Amniotic epithelial cell (primary cell): ENCODE measurements at places on chromosomes 1 and 21.

GRCh38 chr1:7300893-7301663, 470.0 kb upstream of the VAMP3 start:
- peak; percentile 86 for DNase-seq

DNA sequence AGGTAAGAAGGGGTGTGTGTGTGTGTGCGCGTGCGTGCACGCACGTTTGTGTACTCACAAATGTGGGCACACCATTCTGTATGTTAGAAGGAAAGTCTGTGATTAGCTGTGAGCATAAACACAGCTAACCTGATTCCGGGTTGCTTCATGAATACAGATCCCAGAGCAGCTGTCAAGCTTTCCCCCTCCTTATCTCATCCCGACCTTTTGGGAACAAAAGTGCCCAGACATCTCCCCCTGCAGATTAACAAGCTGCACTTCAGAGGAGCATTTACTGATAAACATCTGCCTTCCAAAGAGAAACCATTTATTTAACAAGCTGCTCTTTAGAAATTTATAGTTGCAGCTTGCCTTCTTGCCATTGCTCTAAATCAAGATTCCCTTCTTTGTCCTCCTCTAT, 97.0 kb downstream of the MT1HL1 start:
- peak; percentile 51 for DNase-seq

DNA sequence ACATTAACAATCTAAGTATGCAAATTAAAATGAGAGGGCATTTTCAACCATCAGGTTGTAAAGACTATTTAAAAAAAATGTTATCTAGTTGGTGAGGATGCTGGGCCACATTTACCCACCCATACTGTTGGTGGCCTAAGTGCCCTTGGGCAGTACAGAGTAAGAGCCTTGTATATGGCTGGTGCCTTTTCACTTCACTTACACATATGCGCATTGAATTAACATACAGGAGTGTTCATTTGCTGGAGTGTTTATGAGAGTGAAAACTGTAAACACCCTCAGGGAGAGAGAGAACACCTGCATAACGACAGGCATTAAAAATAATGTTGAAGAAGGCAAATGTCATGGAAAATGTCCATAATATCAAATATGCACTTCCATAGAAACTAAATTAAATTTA, 427.1 kb downstream of the PCP4 start:
- no peak for DNase-seq

- no peak for DNase-seq
These were observed 76.0 kb downstream of the POFUT2 start for GRCh38 chr21:45211661-45212060.

- no peak for DNase-seq
These were observed 235.2 kb upstream of the IRF2BP2 start for GRCh38 chr1:234845097-234845660.

DNA sequence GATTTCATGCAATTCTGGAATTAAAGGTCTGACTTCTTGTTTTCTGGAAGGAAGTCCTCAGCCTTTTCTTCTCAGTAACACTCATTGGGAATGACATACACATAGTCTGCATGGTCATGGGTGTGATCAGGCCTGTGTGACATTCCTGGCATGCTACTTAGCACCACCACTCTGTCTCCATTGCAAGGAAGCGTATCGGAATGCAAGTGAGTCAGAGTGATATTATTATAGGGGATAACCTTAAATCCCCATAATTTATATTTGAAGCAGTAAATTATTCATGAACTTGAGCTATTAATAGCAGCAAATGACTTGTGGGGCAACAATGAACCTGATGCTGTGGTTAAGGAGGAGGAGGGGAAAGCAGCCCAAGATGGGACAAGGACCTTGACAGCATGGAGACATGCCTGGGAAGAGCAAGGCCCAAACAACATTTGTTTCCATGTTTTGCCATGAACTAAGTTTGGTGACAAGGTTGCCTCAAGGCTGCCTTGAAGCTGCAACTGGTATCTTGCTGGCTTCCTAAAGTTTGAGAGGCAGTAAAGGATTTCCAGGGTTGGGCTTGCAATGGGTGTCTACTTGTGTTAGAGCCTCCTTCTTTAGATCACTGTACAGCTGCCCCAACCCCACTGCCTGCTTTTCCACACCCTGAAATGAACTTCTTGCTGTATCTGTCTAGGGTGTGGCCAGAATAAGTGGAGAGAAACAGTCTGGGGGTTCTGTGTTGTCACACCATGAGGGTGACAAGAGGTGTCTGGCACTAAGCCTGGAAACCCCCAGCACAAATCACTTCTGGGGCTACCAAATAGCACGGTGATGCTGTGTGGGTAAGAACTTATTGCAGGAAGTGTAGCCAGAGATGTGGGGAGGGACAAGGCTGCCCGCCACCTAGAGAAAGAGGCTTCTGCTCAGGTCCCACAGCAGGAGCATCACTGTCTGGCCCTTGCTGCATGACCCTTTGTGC, 4.6 kb downstream of the MAB21L3 start:
- peak; percentile 48 for DNase-seq

- peak; percentile 62 for DNase-seq
These were observed 38.1 kb downstream of the HSD3B2 start for GRCh38 chr1:119453021-119453420.

DNA sequence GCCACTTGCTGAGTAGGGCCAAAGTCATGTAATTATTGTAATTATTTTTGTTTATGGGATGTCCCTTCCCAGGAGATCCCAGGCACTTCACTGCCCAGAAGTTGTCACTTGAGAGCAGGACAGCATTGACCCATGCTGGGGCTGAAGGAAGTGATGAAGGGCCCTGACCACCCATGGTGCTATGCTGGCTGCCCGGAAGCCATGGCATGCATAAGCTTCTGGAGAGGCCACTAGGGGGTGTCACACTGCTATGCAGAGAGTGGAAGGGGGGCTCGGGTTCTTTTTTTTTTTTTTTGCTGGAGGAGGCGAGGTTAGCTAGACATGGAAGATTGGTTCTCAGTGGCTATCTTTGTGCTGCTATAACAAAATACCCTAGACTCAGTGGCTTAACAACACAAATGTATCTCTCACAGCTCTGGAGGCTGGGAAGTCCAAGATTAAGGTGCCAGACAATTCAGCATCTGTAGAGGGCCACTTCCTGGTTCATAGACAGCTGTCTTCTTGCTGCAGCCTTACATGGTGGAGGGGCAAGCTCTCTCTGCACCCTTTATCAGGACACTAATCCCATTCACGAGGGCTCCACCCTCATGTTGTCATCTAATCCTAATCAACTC, 84.9 kb downstream of the CNIH3 start:
- peak; percentile 18 for DNase-seq

DNA sequence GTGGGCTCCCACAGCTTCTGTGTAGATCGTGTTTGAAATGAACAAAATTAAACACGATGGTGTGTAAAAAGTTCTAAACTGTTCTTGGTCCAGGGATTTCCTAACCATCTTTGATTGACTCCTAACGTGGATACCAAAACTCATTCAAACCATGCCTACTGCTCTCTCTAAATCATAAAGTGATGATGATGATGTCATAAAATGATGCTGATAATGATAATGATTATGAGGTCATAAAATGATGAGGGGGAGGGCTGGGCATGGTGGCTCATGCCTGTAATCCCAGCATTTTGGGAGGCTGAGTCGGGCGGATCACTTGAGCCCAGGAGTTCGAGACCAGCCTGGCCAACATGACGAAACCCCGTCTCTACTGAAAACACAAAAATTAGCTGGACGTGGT, 133.3 kb upstream of the COA6 start:
- DNase-seq: no peak

GRCh38 chr1:8134546-8135235, 108.6 kb upstream of the ERRFI1 start:
- DNase-seq: peak; percentile 82

GRCh38 chr21:26736449-26736848, 108.8 kb downstream of the ADAMTS1 start:
- peak; percentile 34 for DNase-seq

GRCh38 chr21:38504066-38504465, 5.8 kb upstream of the ERG start:
- DNase-seq: no peak

DNA sequence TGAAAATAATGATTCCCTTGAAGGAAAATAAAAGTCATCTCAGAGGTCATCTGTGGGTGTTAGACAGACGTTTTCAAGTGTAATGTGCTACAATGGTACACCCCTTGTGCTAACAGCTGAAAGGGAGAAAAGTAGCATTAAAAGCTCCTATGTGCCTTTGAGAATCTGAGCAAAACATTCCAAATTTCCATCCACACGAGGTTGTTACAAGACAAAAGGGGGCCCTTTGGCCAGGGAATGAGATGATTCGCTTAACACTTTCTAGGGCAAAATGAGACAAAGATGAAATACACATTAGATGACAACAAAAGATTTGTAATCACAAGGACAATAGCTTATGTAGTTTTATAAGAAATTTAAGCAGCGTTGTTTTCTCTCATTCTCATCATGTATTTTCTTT, 303.6 kb downstream of the LMX1A start:
- DNase-seq: no peak

- DNase-seq: no peak
These were observed 12.8 kb downstream of the EDN2 start for GRCh38 chr1:41471658-41472057.

GRCh38 chr1:234316486-234316885, 56.8 kb upstream of the COA6 start:
- DNase-seq: no peak

- no peak for DNase-seq
These were observed 102.8 kb downstream of the POFUT2 start for GRCh38 chr21:45184869-45185268.

- DNase-seq: peak; percentile 29
These were observed 3.1 kb downstream of the ACTA1 start for GRCh38 chr1:229430761-229431283.

DNA sequence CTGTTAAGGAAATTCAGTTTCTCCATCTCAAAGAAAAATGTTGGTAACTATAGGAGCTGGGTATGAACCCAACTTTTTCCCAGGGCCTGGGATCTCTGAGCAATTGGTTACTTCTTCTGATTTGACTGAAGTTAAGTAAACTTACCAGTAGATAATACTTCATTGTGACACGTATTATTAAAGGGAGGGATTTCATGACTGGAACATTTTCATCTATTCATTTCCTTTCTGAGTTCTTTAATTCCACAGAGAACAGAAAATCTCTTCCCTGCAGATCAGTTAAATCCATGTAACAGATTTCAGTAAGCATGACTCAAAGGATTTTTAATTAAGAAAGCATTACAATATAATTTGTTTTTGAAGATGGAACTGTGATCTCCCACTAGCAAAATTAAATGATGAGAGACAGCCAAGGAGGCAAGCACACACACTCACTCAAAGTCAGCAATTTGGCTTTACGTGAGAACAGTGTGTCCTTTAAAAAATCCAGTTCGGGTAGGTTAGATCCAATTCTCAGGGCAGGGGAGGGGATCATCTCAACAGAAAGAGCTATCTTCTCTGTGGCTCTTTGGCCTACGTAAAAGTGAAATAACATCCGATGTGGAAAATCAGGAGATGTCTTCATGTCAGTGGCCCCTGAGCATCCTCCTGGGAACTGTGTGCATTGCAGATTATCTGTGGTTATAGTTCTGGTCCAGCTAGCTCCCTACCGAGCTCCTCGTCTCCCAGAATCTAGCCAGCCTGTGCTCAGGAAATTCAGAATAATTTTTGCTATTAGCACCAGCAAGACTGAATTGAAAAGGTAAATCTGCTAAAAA, 10.8 kb upstream of the MYOC start:
- no peak for DNase-seq

DNA sequence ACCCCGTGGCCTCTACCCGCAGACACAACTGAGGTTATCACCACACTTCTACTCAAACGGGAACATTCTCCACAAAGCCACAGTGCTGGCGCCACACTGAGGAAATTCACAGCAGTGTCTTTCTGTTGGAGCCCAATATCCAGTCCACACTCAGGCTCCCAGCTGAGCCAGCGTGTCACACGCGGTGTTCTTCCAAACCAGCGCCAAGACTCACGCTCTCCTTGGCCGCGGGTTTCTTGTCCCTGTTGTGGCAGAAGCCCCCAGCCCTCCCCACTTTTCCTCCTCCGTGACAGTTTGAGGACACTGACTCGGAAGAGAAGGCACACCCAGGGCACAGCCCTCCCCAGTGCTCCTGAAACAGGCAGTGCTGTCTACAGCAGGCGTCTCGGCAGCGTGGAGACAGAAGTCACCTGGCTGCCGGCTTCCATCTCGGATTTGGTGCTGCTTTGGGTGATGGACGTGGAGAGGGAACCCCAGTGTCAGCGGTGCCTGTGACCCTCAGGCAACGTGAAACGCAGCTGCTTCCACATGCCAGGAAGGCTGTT, 35.4 kb upstream of the AGPAT3 start:
- DNase-seq: no peak

DNA sequence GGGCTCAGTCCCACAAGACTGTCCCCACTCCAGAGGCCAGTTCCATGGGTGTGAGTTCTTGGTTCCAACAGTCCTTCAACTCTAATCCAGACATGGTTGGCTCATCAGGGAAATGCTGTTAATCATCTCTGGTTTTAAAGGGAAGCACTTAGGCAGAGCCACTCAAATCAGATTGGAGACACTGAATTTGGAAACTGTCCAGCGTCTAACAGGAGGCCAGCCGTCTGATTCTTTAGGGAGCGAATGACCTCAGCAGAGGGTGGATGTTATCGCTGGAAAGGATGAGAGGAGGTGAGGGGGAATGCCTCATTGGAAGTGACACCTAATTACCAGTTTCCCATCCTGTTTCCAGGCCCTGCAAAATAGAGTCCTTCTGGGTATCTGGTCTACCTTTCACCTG, 22.8 kb upstream of the LRRC38 start:
- DNase-seq: no peak

- no peak for DNase-seq
These were observed 3.5 kb upstream of the RAP1GAP start for GRCh38 chr1:21672478-21673276.

DNA sequence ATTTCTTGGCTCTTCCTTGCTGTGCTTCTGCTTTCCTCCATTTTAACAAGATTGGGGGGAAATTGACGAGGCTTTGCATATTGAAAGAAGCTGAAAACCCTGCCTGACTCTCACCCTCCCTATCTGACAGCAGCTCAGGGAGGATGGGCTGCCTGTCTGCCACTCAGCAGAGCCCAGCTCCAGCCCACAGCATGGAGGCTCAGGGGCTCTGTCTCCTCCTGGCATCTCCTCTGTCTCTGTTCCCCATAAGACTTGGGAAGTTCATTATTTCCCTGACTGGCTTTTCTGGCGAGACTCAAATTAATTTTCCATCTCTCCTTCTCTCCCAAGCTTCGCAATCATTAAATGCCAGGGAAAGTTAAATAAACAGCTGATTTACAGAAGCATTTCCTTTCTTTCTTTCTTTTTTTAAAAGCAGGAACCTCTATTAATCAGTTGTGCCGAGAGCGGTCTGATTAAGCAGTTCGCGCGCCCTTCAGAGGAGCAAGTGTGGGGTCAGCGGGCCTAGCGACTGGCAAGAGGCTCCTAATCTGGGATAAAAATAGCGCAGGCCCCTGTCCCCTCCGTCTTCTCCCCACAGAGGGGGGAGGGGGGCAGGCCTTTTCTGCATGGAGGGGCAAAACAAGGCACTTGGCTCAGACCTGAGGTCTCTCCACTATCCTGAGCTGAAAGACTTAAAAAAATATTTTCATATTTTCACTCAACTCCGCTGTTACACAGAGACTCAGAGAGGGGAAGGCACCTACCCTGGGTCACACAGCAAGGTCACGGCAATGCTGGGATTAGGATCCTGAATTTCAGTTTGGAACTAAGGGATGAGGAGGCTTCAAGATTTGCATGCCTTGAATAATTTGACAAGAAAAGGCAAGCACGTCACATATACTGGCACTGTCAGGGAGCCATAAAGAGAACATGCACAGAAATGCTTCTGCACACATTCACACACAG, 170.4 kb downstream of the ACTL8 start:
- DNase-seq: no peak
